Glutamatergic neuron (in vitro differentiated cells): ENCODE measurements at places on chromosomes 1 and 21. TPM values are rescaled to one million over a fixed set of nuclear protein-coding genes. Genes with fewer than 3 reads are reported as not detected.
A peak's percentile ranks its signal among the peaks of the same experiment; 100 is the strongest.

The FCGR3B gene
- not detected for total RNA-seq

GRCh38 chr21:26581818-26582217 lies 8.7 kb upstream of the CYYR1 start:
- H3K27me3 ChIP-seq, result peaks cover 2% of the 10 kb centered on the region
- H3K4me3 ChIP-seq, result no peak overlapping the region
- no peak overlapping the region for H3K27ac ChIP-seq
- peaks cover 31% of the 10 kb centered on the region for H3K36me3 ChIP-seq

The TMEM79 gene
- 2.4 TPM for total RNA-seq

The AMY1B gene
- not detected for total RNA-seq

- no peak overlapping the region for H3K4me3 ChIP-seq
- H3K36me3 ChIP-seq, result no peaks in the 10 kb centered on the region
- H3K27me3 ChIP-seq, result no peaks in the 10 kb centered on the region
Measured at GRCh38 chr1:58585166-58585565, 8.1 kb upstream of the TACSTD2 start.

GRCh38 chr21:36166705-36167104 lies 10.1 kb downstream of the DOP1B start:
- H3K4me3 ChIP-seq, result peak overlapping the region; percentile 35
- H3K36me3 ChIP-seq, result peaks cover 17% of the 10 kb centered on the region
- H3K27ac ChIP-seq, result peak overlapping the region; percentile 56
- peaks cover 17% of the 10 kb centered on the region for H3K4me1 ChIP-seq
- peaks cover 4% of the 10 kb centered on the region for H3K27me3 ChIP-seq
- peak; percentile 54 for DNase-seq

GRCh38 chr1:227260433-227260832 lies 57.9 kb downstream of the CDC42BPA start:
- no peak for DNase-seq
- no peak overlapping the region for H3K27ac ChIP-seq
- H3K4me3 ChIP-seq, result no peak overlapping the region
- no peaks in the 10 kb centered on the region for H3K36me3 ChIP-seq
- peaks cover 3% of the 10 kb centered on the region for H3K4me1 ChIP-seq

DNA sequence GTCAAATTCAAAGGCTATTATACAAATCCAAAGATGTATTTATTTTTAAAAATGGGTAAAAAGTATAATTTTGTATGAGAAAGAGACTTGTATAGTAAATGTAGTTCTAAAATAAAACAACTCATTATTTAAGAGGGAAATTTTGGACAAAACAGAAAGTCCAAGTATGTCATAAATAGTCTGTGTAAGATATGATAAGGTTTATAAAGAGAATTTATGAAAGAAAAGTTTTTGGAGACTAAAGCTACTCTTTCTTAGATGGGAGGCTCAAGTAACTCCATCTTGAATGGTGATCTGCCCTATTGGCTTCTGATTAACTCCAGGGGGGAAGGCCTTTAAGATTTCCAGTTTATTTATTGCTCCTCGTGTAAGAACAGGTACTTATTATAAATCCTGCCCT lies 14.7 kb upstream of the OR2T27 start:
- H3K4me1 ChIP-seq, result no peaks in the 10 kb centered on the region
- H3K36me3 ChIP-seq, result no peaks in the 10 kb centered on the region
- DNase-seq, result no peak
- H3K27ac ChIP-seq, result no peak overlapping the region
- H3K27me3 ChIP-seq, result peaks cover under 1% of the 10 kb centered on the region

The MYOG gene
- total RNA-seq, result not detected

GRCh38 chr1:50416150-50416527 lies 7.1 kb downstream of the DMRTA2 start:
- peaks cover 9% of the 10 kb centered on the region for H3K36me3 ChIP-seq
- no peaks in the 10 kb centered on the region for H3K4me1 ChIP-seq
- peak overlapping the region; percentile 63 for H3K4me3 ChIP-seq
- no peak overlapping the region for H3K27ac ChIP-seq
- DNase-seq, result no peak

DNA sequence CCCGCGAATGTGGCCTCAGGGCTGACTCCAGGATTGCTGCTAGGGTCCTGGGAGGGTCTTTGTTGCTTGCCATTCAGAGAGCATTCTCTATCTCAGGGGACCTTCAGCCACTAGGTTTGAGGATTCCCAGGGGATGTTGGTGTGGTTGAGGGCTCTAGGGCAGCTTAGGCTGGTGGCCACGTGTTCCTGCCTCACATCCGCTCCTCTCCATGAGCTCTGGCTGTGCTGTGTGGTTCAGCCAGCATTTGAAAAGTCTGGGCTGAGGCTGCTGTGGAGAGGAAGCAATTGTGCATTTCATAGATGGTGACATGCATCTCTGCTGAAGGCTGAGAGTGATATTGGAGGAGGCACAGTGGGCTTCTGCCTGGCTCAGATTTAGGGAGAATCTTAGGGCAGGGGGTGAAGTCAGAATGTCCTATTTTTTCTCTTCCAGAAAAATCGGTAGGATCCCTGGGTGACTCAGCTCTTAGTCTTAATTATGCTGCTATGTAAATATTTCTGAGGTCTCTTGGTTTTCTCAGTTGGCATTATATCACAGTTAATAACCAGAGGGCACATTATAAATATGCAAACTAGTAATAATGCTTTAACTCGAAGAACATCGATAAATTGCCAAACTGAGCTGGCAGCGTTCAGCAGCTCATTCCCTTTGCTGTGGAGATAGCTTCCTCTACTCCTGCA lies 182.3 kb downstream of the CAMTA1 start:
- H3K4me1 ChIP-seq, result peaks cover 21% of the 10 kb centered on the region
- H3K36me3 ChIP-seq, result no peaks in the 10 kb centered on the region
- no peak for DNase-seq

The NOC2L gene
- 90.3 TPM for total RNA-seq

GRCh38 chr1:74161497-74161896 lies 36.5 kb downstream of the LRRIQ3 start:
- no peaks in the 10 kb centered on the region for H3K4me1 ChIP-seq
- H3K36me3 ChIP-seq, result no peaks in the 10 kb centered on the region
- no peak for DNase-seq

The FNDC5 gene
- 743 TPM for total RNA-seq

GRCh38 chr1:44730741-44731512 lies at the start of gene RNU5D-1:
Gene RNU5D-1, minus strand, starts transcription at chr1:44731170.
- H3K27me3 ChIP-seq, result peaks cover 8% of the 10 kb centered on the region
- H3K36me3 ChIP-seq, result no peaks in the 10 kb centered on the region
- peak within 1 kb of the TSS; percentile 97 for H3K27ac ChIP-seq
- peak; percentile 87 for DNase-seq
- no peaks in the 10 kb centered on the region for H3K4me1 ChIP-seq
- peak within 1 kb of the TSS; percentile 70 for H3K4me3 ChIP-seq

The KRTAP7-1 gene
- total RNA-seq, result not detected

GRCh38 chr1:94817712-94818111 lies 2.4 kb upstream of the SLC44A3 start:
- DNase-seq, result no peak
- peaks cover 25% of the 10 kb centered on the region for H3K27me3 ChIP-seq
- H3K36me3 ChIP-seq, result peaks cover 30% of the 10 kb centered on the region
- H3K4me1 ChIP-seq, result peaks cover 14% of the 10 kb centered on the region

The ALG14 gene
- 4.7 TPM for total RNA-seq

DNA sequence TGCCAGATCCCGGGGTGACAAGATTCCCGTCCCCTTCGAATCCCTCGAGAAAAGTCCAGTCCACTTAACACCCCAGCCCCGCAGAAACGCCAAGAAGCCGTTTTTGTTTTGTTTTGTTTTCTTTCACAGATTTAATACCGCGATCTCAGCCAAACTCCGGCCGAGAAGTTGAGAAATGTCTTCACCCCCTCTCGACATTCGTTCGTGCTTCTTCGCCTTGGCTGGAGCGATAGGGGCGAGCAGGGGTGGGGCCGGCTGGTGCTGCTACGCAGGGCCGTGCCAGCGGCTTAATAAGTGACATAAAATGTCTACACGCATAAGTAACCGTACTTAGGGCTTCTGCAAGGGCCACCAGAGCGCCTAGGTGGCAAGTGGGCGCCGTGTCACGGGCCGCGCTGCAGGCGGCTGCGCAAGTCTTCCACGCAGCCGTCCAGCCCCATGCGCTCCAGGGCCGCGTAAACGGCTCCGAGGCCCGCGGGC lies 4.9 kb downstream of the TNFRSF25 start:
- no peak for DNase-seq
- peaks cover 13% of the 10 kb centered on the region for H3K27me3 ChIP-seq
- peaks cover 2% of the 10 kb centered on the region for H3K4me1 ChIP-seq
- H3K27ac ChIP-seq, result no peak overlapping the region
- H3K36me3 ChIP-seq, result no peaks in the 10 kb centered on the region

DNA sequence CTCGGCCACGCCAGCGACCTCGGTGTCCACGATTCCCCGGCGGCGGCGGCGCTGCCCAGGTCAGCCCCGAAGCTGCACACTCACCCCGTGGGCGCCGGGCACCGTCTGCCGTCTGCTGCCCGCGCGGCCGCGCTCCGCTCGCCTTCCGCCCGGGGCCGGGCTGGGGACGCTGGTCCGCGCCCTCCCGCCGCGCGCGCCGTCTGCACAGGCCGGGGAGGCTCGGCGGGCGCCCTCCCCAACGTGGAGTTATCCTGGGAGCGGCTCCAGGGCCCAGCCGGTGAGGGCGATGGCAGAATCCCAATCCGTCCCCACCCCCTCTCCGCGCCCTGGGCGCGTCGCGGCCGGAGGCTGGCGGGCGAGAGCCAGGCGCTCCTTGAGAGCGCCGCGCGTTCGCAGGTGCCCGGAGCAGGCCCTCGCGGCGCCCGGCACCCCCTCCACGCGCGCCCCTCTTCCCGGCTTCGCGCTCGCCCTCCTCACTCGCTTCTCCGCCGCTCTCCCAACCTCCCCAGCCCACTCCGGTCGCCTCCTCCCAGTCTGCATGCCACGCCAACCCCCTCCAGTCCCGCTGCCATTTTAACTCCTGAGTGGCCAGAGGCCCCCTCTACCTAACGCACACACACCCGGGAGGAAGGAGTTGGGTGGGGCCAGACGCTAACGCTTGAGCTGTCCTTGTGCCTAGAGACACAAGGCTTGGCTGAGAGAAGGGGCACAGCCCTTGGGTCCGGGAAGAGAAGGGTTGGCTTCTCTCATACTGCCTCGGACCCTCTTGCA lies at the start of gene LRRN2:
Gene LRRN2 (minus strand): TSS at position 503 of the 771 bp plus-strand sequence. CDS start 65,746 bp downstream, outside the sequence.
- H3K4me1 ChIP-seq, result peaks cover 13% of the 10 kb centered on the region
- peak within 1 kb of the TSS; percentile 87 for H3K4me3 ChIP-seq
- peaks cover 8% of the 10 kb centered on the region for H3K27me3 ChIP-seq
